ENCODE measurements at places on chromosomes 11 and 22.

- DNase-seq: no peak
Observed at GRCh38 chr11:71563406-71563805, 2.0 kb upstream of the KRTAP5-10 start.

- DNase-seq: no peak
Observed at GRCh38 chr22:38180841-38181452, 683 bp downstream of the PLA2G6 start.

GRCh38 chr22:17907748-17908051 lies 116.7 kb downstream of the MICAL3 start:
- DNase-seq: no peak

DNA sequence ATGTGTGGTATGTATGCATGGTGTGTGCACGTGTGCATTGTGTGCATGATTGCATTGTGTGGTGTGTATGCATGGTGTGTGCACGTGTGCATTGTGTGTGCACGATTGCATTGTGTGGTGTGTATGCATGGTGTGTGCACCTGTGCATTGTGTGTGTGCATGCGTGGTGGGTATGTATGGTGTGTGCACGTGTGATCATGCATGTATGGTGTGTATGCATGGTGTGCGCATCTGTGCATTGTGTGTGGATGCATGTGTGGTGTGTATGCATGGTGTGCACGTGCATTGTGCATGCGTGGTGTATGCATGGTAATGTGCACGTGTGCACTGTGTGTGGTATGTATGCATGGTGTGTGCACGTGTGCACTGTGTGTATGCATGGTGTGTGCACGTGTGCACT lies 16.8 kb downstream of the ALG12 start:
- DNase-seq: no peak

GRCh38 chr11:11309906-11310305 lies 43.1 kb downstream of the CSNK2A3 start:
- DNase-seq: no peak

DNA sequence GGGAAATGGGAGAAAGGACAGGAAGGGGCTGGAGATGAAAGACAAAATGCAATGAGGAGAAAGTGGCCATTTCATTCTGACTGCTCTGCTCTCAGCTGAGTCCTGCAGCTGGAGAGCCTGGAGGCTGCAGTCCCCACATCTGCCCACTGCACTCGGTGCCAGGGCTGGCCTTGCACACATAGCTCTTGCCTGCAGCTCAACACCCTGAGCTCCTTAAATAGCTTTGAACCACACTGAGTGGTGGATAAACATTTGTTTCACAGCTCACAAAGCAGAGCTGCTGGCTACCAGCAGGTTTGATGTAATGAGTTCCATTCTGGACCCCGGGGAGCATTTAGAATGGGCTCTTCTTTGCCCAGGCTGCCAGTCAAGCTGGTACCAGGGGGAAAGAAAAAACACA lies 426.1 kb upstream of the CADM1 start:
- DNase-seq: no peak

GRCh38 chr22:24592058-24592850 lies 619 bp downstream of the LRRC75B start:
- DNase-seq: no peak

GRCh38 chr11:74139151-74139918 lies 31.5 kb downstream of the C2CD3 start:
- DNase-seq: no peak

- no peak for DNase-seq
Observed at GRCh38 chr11:78790784-78791183, 216.1 kb upstream of the NARS2 start.

DNA sequence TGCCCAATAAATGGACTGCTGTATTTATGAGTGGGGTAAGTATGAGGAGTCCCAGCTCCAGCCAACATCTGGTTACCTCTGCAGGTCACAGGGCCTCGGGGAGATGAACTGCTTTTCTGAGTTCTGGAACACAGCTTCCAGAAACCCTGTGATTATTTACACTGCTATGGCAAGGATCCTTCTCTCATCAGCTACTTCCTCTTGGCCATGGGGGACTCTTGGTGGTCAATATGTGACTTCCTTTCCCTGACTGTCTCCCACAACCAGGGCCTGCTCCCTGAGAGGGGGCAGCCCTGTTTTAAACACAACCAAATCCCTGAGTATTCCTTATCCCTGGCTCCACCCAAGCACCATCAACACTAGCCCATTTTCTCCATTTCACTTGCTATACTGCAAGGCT lies 10.0 kb downstream of the RHOG start:
- no peak for DNase-seq

GRCh38 chr11:16786131-16786530 lies 47.7 kb downstream of the C11orf58 start:
- no peak for DNase-seq
